ENCODE measurements at places on chromosomes 12 and 14.
A peak's percentile ranks its signal among the peaks of the same experiment; 100 is the strongest.

- no peak for DNase-seq
These were observed 319.2 kb downstream of the DPF3 start for GRCh38 chr14:72574715-72575114.

DNA sequence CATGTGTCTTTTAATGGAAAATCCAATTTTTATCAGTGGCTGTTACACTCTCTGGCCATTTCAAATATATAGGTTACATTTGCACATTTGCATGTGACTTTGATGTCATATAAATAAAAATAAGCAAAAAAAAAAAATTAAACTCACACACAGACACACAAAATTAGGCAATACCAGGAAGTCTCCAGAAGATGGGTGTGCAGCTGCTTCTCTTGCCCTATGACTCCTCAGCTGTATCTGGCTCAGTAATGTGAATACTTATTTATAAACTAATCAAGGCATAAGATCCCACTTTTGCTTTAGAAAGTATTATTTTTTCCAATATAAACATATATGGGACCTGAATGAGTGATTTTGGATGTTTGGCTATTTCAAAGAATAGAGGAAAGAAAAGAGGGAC, 461.1 kb downstream of the LRIG3 start:
- no peak for DNase-seq

GRCh38 chr12:64864319-64864718, 39.9 kb downstream of the TBC1D30 start:
- DNase-seq, result no peak

GRCh38 chr14:23869078-23869719, 84.4 kb upstream of the DHRS4 start:
- no peak for DNase-seq

DNA sequence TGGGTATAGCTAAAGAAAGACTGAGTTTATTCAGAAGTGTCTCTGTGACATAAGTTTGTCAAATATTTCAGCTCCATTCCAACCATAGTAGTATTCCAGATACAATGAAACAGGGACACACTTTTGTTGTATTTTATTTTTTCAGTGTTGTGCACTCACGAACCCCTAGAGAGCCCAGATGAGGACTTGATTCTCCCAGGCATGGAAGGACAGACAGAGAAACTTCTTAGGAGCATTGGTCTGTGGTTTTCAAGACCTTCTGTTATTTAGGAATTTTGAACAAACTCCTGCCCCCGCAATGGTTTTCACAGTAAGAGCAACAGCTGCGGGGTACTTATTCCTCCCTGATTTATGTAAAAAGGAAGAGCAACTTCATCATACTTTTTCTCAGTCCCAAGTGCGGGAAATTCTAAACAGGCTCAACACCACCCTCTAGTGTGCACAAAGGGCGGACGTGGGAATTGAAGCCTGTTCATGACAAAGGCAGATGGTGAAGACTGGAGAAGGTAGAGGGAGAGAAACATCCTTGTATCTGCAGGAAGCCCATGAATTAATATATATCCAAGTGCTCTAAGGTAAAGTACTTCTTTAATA, 147.6 kb downstream of the PAH start:
- peak; percentile 54 for DNase-seq

DNA sequence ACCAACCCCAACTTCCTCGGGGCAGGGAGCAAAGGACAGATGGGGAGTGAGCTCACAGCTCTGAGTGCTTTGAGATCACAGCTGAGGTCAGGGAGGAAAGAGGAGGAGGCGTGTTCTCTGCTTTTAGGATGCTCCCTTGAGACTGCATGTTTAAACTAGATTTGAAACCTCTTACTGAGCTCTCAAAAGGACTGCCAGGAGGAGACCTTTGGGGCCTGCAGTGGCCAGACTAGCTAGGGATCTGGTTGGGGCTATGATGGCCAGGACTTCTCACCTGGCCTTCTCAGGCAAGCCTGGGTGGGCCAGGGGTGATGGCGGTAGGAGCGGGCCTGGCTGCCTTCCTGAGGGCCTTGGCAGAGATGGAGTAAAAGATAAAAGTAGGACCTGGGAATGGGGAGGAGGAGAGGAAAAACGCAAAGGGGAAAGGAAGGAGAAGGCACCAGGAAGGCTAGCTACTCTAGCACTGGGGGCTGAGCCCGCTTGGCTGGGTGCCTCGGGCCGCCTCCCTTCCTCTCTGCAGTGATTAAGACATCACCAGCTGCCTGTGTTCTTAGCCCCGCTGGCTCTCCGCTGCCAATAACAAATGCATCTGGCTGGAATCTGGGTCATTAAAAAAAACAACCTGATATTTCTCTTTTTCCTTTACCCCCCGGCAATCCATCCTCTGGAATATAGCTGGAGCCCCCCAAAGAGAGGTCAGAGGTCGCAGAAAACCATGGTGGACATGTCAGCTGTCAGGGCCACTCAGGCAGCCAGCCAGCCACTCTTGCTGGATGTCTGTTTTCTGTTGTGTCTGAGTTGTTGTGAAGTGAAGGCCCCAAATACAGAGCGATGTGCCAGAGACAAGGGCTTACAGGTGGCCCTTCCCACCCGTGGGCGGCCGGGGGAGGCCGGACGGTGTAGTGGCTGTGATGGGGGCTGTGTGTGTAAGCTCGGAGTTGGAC, 141.3 kb downstream of the TSPAN9 start:
- no peak for DNase-seq

DNA sequence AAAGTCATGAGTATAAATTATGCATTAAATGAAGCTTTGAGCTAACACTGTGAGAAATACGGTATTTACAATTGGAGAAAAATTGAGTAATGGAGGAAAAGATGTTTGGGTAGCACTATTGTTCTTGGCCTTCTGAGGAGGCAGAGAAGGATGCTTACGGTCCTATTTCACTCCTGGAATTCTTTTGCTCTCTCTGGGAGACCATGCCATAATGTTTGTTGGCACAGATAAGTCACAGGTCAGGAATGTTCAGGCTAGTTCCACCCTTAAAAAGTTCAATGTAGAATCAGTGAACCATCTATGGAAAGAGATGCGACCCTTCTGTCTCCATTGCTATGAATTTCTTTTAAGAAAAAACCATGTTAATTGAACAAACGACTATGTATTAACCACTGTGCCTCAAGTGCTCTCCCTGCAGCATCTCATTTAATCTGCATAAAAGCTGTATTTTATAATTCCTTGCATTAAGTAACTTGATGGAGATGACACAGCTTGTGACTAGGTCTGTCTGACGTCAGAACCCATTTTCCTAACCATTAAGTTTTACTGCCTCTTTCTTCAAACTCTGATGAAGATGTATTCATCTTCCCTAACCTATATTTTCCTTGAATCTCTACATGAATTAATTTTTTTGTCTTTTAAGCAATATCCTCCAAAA, 9.5 kb downstream of the BATF start:
- DNase-seq, result peak; percentile 7

DNA sequence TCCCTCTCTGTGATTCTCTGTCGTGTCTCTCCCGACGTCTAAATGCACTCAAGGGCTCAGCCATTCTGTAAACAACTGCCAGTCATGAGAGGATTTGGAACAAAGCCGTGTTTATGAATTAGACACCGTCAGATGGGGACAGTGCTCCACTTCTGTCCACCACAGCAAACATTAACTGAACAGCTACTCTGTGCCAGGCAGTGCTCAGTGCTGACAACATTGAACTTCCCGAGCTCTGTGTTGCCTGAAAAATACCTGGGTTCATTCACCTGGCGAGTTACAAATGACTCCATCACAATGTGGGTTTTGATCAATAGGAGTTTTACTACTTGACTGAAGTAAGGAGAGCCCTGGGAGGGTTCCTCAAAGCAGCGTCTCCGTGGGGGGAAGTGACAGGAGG, 139.3 kb downstream of the GLT1D1 start:
- DNase-seq, result no peak

DNA sequence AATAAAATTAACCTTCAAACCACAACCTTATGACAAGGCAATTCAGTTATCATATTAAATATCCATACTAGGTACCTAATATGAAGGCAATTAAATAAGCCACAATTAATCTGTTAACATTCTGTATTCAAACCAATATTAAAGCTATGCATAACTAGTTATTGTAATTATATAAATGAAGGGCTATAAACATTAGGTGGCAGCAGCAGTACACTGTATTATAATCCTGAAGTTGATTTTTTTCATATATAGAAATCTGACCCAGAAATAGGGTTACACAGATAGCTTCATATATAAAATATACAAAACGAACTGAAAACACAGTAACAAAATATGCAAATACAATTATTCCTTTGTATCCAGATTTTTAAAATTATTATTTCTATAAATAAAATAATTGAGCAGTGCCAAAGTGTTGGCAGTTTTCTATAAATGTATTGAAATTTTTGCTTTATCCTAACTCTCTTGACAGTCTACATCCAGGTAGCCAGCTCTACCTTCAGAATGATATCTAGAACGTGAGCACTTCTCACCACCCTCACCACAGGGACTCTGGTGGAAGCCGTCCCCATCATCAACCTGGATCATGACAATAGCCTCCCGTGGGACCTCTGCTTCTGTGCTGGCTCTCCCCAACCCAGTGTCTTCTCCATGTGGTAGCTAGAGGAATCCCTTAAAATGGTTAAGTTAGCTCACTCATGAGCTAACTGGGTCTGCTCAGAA, 136.2 kb downstream of the MED13L start:
- DNase-seq, result no peak

DNA sequence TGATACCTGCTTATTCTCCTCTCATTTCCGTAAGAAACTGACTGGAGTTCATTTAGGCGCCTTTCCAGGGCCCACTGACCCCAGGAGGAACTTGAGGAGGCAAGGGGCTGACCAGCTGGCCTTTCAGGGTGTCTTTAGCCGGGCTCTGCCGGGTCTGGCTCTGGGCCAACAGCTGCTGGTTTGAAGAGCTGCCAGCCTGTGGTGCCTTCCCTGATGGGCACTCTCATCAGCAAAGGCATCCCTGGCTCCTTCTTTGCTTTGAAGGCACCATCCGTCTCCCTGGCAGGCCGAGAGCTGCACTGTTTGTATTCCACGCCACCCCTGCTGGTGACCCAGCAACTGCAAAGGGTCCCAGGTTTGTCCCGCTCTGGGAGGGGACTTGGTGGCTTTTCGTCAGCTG, 42.0 kb downstream of the IQSEC3 start:
- no peak for DNase-seq

GRCh38 chr14:20935303-20935984, 19.8 kb upstream of the RNASE2 start:
- DNase-seq, result no peak

DNA sequence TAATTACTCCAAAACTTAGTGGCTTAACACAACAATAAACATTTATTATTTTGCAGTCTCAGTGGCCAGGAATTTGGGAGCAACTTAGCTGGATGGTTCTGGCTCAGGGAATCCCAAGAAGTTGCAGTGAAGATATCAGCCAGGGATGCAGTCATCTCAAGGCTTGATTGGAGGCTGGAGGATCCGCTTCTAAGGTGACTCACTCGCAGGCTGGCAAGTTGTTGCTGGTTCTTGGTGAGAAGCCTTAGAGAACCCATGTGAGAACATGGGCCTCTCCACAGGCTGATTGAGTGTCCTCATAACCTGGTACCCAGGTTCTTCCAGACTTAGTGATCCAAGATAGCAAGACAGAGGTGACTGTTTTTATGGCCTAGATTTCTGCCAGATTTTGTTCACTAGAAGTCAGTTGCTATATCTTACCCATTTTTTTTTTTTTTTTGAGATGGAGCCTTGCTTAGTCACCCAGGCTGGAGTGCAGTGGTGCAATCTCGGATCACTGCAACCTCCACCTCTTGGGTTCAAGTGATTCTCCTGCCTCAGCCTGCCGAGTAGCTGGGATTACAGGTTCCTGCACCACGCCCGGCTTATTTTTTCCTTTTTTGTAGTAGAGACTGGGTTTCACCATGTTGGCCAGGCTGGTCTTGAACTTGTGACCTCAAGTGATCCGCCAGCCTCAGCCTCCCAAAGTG, 32.5 kb downstream of the BRMS1L start:
- DNase-seq, result no peak

DNA sequence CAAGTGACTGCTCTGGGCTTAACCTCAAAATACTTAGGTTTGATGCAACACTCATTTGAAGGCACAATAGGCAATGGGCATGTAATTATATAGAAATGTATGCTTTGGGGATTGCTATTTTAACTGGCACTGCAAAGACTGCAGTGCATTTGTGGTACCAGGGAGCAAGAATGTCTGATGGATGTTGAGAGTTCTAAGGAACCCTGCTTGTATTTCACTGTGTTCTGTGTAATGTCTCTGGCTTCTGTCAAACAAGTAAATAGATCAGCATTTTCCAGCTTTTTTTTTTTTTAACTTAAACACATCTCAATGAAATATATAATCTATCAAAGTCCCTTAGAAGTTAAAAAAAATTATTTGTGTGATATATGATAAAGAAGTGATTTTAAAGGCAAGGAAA, 94.8 kb upstream of the ATP2B1 start:
- no peak for DNase-seq

DNA sequence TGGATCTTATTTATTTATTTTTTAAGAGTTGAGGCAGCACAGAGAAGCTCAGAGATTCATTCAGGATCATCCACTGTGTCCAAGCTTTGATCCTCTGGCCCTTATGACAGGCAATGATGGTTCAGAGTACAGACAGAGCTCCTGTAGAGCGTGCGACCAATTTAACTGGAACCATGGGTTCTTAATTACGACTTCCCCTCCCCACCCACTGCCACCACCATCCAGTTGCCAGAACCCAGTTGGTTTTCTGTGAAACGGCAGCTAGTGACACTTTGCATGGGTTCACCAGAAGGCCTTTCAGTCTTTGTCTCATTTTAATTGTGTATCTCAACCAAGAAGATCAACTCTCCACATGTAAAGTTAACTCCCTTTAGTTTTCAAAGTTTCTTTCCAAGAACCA, 478.2 kb downstream of the ZFP36L1 start:
- no peak for DNase-seq

- DNase-seq, result no peak
These were observed 416.2 kb downstream of the EGLN3 start for GRCh38 chr14:33534632-33535031.

DNA sequence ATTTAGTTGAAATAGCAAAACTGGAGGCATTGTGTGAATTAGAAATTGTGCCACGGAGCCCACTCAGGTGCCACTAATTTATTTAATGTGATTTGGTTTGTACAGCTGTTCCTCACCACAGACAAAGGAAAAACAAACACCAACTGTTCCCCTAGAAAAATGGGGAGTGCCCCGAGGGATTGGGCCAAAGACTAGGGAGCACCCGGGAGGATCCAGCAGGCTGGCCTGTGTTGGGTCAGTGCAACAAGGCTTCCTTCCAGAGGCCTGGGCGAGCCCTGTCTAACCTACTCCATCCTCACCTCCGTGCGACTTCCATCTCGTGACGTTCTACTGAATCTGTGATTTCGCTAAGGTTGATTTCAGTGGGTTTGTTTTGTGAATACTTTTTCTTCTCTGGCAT, 206.2 kb downstream of the CHST11 start:
- no peak for DNase-seq

GRCh38 chr12:125696054-125696453, 630.8 kb downstream of the AACS start:
- no peak for DNase-seq

DNA sequence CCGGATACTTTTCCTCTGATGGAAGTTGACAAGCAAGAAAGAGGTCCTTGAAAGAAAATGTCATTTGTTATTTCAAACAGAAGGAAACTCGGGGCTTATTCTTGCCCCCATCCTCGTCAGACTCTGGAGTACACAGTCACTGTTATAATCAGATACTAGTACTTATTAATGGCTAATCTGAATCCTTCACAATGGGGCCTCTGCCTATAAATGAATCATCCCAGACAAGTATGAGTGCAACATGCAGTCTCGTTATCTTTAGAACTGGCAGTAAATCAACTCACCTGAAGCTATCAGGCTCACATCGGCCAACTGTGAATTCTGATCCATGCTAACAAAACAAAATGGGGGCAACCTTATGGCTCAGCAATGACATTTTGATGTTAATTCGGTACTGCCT, 216.7 kb downstream of the GRIN2B start:
- no peak for DNase-seq

All from activated CD8-positive, alpha-beta memory T cell treated with anti-CD3 and anti-CD28 coated beads, Interleukin-2, amount 10 ng/mL, durations not matched to agents 7 days and 5 days (primary cell).